Myocyte (in vitro differentiated cells): ENCODE measurements at places on chromosomes 3 and 15.

GRCh38 chr3:119950666-119951325 lies 143.5 kb downstream of the GSK3B start:
- DNase-seq: no peak

- no peak for DNase-seq
Measured at GRCh38 chr3:191379446-191379845, 49.1 kb upstream of the UTS2B start.

DNA sequence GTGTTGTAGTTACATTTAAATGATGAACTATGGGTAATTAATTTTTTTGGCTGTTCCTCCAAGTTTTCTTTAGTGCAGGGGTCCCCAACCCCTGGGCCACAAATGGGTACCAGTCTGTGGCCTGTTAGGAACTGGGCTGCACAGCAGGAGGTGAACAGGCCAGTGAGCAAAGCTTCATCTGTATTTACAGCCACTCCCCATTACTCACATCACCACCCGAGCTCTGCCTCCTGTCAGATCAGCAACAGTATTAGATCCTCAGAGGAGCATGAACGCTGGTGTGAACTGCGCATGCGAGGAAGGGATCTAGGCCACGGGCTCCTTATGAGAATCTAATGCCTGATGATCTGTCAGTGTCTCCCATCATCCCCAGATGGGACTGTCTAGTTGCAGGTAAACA lies 75.9 kb upstream of the RPL35A start:
- no peak for DNase-seq

- DNase-seq: no peak
Measured at GRCh38 chr15:43270676-43271306, 4.1 kb upstream of the TGM5 start.

DNA sequence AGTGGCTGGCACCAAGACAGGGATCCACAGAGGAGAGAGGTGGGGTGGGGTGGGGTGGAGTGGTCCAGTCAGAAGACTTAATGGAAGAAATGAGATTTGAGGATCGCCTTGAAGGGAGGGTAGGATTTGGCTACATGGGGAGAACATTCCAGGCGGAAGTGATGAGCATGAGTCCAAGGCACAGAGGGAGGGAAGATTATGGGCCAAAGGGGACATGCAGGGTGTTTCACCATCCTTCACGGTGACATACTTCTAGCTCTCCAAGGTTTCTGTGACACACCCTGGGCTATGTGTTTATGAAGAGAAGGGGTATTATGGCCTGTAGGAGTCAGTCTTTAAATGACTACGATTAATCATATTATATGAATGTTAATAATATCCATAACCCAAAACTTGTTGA lies 7.7 kb upstream of the FBN1 start:
- no peak for DNase-seq

DNA sequence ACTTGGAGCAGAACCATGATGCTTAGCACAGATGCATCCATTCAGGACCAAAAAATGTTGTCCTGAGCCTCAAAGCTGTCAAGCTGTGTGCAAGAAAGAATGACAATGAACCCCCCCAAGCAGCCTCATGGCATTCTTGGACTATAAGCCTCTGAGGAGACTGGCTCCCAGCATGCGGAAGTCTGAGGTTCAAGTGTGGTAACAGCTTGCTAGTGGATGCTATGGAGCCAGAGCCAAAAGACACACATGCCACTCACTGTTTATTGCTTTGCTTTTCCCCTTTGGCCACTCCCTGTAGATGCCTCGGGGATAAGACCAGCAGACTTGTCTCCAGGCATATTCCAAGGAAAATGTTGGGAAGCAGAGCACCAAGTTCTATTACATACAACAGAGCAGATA lies 38.2 kb upstream of the SNRK start:
- peak; percentile 19 for DNase-seq

- no peak for DNase-seq
Measured at GRCh38 chr3:97910931-97911351, 61.3 kb downstream of the RIOX2 start.

GRCh38 chr3:171239757-171240503 lies 213.4 kb upstream of the SLC2A2 start:
- no peak for DNase-seq

GRCh38 chr3:77254967-77255831 lies 215.3 kb downstream of the ROBO2 start:
- peak; percentile 2 for DNase-seq

GRCh38 chr3:46922426-46922825 lies 44.9 kb downstream of the PTH1R start:
- DNase-seq: no peak

DNA sequence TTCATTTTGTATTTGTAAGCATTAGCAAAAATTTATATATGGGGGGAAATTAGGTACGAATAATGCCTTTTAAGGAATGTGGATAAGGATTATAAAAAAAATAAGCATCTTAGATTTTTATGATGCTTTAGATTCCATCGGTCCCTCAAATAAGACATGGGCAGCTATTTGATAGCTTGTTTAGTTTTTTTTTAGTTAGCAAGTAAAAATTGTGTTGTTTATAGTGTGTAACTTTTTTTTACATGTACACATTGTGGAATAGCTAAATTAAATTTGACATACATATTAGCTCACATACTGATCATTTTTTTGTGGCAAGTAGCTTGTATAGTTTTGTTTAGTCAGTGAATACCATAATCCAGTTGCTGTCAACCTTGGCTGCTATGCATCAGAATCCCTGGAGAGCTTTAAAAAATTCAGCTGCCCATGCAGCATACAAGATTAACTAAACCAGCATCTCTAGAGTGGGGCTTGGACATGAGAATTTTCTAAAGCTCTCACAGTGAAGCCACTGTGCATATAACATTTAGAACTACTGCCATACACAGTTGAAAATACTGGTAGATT lies 53.9 kb downstream of the TMOD3 start:
- peak; percentile 40 for DNase-seq

DNA sequence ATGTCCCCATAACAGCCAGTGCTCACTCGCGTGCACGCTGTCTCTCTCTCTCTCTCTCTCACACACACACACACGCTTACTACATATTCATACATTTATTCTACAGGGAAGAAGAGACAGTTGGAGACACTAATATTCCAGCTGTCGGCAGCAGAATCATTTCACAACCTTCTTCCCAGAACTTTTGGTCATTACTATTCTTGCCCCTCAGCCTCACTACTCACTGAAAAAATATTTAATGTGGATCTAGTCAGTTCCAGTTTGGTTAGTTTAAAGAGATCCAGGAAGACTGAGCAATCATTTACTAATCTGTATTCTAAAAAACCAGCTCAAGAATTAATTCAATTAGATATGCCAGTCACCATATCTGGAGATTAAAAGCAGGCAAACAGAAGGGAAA lies 394.9 kb downstream of the PTPRG start:
- peak; percentile 55 for DNase-seq

DNA sequence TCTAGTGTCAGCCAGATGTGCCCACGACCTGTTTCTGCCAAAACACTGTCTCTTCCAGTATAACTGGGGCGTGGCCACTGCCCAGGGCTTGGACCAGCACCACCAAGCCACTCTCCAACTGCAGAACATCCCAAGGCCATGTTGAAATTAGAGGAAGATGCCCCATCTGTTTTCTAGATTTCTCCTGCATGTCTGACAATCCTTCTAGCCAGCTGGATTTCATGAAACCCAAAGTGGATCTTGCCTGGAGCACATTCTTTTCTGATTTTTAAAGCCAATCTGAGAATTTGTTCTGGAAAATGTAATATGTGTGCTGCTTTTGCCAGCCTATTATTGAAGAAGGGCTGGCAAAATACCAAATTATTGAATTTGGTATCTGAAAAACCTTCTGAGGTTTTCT lies 182.5 kb downstream of the SLCO3A1 start:
- no peak for DNase-seq

GRCh38 chr3:27508424-27508823 lies 24.2 kb upstream of the SLC4A7 start:
- DNase-seq: no peak

GRCh38 chr3:45664578-45664977 lies 24.6 kb upstream of the SACM1L start:
- no peak for DNase-seq

GRCh38 chr15:92714477-92715401 lies 59.2 kb upstream of the FAM174B start:
- peak; percentile 88 for DNase-seq

DNA sequence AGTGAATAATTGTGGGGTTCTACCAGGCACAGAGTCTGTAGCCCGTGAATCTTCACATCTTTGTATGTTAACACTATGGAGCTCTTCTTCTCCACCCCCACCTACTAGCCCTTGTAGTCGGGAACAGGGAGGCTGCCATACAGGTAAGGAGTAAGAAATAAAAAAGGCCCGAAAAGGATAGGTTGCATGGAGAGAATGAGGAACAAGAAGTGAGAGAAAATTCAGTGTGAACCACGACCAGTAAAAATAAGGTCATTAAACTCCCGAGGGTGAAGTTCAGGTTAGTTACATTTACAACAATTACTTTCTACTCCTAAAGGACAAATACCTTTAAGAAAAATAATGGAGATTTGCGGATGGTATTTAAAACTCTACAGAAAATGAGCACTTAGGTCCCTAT lies 53.3 kb downstream of the OSBPL10 start:
- no peak for DNase-seq

DNA sequence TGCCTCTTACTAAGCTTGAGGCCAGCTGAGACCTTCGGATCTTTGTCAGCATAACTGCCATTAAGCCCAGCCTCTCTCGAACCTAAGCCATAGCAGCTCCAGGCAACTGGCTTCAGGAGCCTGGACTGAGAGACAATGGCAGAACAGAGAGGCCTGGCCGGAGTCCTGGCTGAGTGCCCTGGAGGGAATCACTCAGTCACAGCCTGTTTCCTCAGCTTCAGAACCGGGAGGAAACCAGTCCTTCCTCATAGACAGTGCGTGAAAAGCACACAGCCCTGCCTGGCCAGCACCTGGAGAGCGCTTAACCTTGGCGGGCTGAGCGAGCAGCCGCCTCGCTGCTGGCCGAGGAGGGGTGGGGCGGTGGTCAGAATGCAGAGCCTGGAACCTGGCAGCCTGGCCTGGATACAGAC lies 21.6 kb downstream of the RNU5B-1 start:
- no peak for DNase-seq

- peak; percentile 8 for DNase-seq
Measured at GRCh38 chr3:69890084-69890483, 109.4 kb upstream of the SAMMSON start.

- DNase-seq: no peak
Measured at GRCh38 chr15:81304226-81304625, 19.7 kb downstream of the STARD5 start.

DNA sequence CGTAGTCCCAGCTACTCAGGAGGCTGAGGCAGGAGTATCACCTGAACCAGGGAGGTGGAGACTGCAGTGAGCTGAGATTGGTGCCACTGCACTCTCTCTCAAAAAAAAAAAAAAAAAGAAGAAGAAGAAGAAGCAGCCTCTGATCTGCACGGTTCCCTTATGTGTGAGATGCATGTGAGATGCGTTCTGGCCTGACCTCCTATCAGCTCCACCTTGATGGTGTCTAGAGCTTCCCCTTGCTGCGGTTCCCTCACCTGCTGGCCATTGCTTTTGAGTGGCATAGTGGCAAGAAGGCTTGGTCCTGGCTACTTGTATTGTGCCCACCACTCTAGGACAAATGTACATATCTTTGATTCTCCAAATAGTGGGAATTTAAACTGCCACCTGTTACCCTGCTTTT lies 49.4 kb upstream of the CFAP161 start:
- no peak for DNase-seq

GRCh38 chr15:64134345-64134829 lies 17.1 kb upstream of the SNX22 start:
- peak; percentile 56 for DNase-seq

- peak; percentile 40 for DNase-seq
Measured at GRCh38 chr15:39599871-39600270, 19.0 kb downstream of the THBS1 start.

DNA sequence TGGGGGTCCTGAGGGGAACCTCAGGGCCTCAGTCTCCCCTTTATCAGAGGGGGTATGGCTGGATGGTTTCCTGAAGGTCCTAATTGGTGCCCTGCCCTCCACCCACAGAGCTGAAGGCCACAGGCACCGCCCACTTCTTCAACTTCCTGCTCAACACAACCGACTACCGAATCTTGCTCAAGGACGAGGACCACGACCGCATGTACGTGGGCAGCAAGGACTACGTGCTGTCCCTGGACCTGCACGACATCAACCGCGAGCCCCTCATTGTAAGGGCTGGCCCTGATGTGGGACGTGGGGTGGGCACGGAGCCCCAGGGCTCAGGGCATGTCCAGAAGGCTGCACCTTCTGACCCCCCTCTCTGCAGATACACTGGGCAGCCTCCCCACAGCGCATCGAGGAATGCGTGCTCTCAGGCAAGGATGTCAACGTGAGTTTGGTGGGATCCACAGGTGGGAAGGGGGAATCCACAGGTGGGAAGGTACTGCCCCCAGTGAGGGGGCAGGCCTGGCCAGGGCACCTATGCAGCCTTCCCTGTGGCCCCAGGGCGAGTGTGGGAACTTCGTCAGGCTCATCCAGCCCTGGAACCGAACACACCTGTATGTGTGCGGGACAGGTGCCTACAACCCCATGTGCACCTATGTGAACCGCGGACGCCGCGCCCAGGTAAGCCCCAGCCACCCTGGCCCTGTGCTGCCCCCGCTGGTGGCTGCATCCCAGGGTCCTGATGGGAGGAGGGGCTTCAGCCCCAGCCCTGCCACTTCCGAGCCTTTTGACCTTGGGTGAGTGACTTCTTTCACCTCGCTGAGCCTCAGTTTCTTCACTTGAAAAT lies 17.5 kb upstream of the GNAT1 start:
- no peak for DNase-seq

GRCh38 chr3:61601831-61602230 lies 40.5 kb downstream of the PTPRG start:
- no peak for DNase-seq

- DNase-seq: no peak
Measured at GRCh38 chr15:92847841-92848240, 52.3 kb upstream of the CHD2 start.

DNA sequence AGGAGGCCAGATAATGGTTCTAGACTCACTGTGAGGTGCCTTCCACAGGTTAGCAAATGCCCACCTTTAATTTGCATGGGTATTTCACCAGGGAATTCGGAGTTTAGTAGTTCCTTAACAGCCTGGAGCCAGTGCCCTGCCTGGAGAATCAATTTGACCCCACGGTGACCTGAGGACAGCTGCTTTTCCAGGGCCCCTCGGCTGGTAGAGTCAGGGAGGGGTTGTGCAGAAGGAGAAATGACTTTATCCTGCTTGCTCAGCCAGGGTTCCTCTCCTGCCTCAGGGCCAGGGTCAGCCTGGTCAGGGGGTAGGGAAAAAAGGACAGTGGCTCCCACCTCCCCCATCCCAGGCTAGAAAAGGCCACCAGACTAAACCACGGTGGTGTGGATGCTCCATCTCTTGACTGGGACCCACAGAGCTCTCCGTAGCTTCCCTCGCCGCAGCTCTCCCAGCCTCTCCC lies 12.0 kb downstream of the DLL4 start:
- no peak for DNase-seq

- DNase-seq: no peak
Measured at GRCh38 chr3:25454005-25454927, 26.2 kb downstream of the RARB start.

GRCh38 chr15:35061161-35061824 lies 23.8 kb downstream of the NANOGP8 start:
- no peak for DNase-seq

GRCh38 chr3:52220380-52221026 lies 4.9 kb downstream of the TLR9 start:
- peak; percentile 78 for DNase-seq
